ENCODE measurements at places on chromosomes 13 and 19.

GRCh38 chr19:11165486-11166030 lies 10.0 kb upstream of the SPC24 start:
- no peak for ATAC-seq

DNA sequence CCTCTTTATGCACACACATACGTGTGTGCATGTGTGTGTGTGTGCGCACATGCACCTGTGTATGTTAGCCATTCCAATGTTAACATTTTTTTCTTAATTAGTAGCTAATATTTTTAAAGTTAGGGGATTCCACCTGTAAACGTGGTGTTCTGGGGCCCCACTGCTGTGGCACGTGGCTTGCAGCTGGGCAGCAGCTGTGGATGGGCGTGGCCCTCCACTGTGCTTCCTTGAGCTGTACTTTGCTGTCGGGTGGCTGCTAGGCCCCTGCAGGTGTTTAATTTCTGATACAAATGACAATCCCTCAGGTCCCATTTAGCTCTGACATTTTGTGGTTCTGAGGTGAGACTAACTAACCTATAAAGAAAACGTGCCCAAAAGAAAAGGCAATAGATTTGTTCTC lies 58.9 kb upstream of the GJB6 start:
- ATAC-seq: no peak

GRCh38 chr13:29573190-29573589 lies 22.3 kb downstream of the SLC7A1 start:
- ATAC-seq: no peak

GRCh38 chr19:54484451-54484850 lies 11.4 kb upstream of the CDC42EP5 start:
- no peak for ATAC-seq

DNA sequence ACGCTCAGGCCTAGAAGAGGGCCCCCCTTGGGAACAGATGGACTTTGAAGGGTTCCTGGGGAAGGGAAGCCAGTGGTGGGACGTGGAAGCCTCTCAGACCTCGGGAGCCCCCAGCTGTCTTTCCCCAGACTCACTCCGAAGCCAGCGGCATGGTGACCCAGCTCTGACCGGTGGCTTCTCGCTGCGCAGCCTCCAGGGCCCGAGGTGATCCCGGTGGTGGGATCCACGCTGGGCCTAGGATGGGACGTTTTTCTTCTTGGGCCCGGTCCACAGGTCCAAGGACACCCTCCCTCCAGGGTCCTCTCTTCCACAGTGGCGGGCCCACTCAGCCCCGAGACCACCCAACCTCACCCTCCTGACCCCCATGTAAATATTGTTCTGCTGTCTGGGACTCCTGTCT lies 24.6 kb downstream of the HPN start:
- ATAC-seq: no peak

DNA sequence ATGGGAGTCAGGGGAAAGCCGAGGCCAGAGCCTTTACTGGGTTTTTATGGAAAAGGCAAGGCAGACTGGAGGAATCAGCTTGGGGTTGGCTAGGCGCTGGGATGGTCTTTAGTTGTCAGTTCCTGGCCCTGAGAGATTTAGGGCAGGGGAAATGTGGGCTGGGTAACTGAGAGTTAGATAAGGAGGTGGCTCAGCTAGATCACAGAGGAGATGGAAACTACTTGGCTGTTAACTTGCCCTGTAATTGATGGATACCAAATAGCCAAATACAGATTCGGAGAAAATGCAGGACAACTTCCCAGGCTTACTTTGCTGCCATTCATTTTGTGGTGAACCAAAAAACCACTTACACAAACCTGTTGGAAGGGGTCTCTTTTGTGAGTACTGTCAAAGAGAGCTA lies 54.0 kb downstream of the LRCH1 start:
- no peak for ATAC-seq

GRCh38 chr13:91111476-91112200 lies 235.8 kb upstream of the MIR17HG start:
- ATAC-seq: no peak

DNA sequence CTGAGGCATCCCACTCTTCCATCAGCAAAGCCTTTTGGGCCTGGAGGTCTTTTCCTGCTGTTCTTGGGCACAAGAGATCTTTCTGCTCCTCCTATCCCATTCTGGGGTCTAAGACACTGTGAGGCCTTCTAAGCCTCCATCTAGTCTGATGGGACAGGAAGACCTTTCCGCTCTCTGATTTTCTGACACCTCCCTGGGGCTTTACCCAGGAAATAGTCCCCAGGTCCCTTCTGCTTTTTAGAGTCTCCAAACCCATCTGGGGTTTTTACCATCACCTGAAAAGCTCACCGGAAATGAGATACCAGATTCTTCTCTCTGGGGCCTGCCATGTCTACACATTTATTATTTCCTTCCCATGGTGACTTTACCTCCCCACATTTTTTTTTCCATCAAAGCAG lies 21.1 kb downstream of the CLEC17A start:
- peak; percentile 79 for ATAC-seq

GRCh38 chr13:24613128-24613527 lies 67.1 kb upstream of the ATP12A start:
- no peak for ATAC-seq

GRCh38 chr19:912181-913079 lies 589 bp downstream of the R3HDM4 start:
- no peak for ATAC-seq

- no peak for ATAC-seq
Measured at GRCh38 chr13:20778311-20778710, 4.5 kb upstream of the EEF1AKMT1 start.

- ATAC-seq: no peak
Measured at GRCh38 chr13:113184568-113185440, 23.7 kb downstream of the PCID2 start.

GRCh38 chr19:5354403-5354802 lies 13.8 kb upstream of the PTPRS start:
- ATAC-seq: no peak

- no peak for ATAC-seq
Measured at GRCh38 chr19:31980796-31981195, 364.6 kb upstream of the ZNF507 start.

- no peak for ATAC-seq
Measured at GRCh38 chr19:49861541-49862378, 5.6 kb downstream of the PNKP start.

- no peak for ATAC-seq
Measured at GRCh38 chr13:59609421-59609820, 554.3 kb downstream of the DIAPH3 start.

- peak; percentile 96 for ATAC-seq
Measured at GRCh38 chr13:48595431-48596429, 58.0 kb upstream of the CYSLTR2 start.

GRCh38 chr19:43936188-43936587 lies 1.1 kb upstream of the ZNF45 start:
- ATAC-seq: no peak

DNA sequence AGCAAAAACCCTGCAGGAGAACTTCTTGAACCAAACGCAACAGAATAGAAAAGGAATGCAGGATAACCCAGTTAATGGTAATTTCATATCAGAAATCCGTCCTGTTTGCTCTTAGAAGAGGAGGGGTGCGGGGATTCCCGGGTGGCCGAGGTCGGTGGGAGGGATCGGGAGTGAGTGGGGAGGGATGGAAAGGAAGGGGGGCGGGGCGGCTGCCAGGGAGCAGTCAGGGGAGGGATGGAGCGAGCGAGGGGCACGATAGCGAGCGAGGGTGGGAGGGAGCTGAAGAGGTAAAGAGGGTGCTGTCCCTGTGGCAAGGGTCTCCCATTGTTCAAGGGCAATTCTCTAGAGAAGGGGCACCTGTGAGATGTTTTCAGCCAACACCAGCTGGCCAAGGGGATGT lies 26.5 kb downstream of the CD177 start:
- no peak for ATAC-seq

DNA sequence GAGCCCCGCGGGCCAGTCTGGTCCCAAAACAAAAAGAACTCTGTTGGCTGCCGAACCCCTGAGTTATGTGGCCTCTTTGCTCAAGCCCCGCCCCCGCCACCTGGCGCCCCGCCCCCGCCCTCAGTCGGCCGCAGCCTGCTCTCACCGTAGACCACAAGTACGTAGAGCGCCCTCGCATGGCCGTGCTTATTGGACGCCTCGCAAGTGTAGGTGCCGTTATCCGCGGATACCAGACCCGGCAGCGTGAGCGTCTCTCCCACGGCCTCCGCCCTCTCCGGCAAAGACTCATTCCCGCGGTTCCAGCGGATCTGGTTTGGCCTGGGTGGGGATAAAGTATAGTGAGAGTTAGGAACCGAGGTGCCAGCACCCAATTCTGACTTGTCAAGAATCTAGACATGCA lies 5.5 kb upstream of the ZNF428 start:
- ATAC-seq: peak; percentile 89

- ATAC-seq: no peak
Measured at GRCh38 chr19:7533281-7533885, 2.1 kb upstream of the PNPLA6 start.

GRCh38 chr13:113742000-113742441 lies 17.0 kb upstream of the TMEM255B start:
- peak; percentile 43 for ATAC-seq

- no peak for ATAC-seq
Measured at GRCh38 chr13:87894059-87894458, 222.9 kb downstream of the SLITRK5 start.

- ATAC-seq: no peak
Measured at GRCh38 chr13:25943081-25943480, 108.7 kb downstream of the SHISA2 start.

DNA sequence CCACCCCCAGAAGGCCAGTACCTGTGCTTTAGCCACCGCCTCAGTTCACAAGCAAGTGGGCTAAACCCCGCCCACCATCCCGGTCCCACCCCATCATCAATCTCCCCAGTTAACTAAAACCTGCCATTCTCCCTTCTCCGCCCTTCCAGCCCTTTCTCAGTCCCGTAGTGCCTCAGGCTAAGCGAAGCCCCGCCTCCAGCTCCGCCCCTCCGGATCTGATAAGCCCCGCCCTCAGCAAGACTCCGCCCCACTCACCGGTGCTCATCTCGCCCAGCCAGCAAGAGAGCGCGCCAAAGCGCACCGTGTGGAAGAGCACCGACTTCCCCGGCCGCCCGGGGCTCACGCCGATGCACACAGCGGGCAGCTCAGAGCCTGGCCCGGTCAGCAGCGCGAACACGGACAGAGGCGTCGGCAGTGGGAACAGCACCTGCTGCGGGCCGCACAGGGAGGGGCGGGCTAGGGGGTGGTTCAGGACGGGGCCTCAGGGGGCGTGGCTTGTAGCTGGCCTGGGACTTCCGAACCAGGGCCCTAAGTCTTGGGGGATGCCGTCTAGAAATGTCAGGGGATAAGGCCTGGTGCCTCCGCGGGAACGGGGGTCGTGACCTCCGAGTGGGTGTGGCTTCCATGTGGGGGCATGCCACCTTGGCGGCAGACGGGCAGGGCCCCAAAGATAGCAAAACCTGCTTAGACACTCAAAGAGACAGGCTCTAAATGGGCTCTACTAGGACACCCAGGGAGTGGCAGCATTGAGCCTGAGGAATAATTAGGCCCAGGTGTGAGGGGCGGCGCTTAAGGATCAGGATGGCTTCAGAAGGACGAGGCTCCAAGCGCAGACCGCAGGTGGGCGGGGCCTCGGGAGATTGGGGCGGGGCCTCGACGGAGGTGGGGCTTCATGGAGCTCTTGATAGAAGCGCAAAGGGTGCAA lies 21.4 kb downstream of the MAP4K1 start:
- peak; percentile 52 for ATAC-seq

DNA sequence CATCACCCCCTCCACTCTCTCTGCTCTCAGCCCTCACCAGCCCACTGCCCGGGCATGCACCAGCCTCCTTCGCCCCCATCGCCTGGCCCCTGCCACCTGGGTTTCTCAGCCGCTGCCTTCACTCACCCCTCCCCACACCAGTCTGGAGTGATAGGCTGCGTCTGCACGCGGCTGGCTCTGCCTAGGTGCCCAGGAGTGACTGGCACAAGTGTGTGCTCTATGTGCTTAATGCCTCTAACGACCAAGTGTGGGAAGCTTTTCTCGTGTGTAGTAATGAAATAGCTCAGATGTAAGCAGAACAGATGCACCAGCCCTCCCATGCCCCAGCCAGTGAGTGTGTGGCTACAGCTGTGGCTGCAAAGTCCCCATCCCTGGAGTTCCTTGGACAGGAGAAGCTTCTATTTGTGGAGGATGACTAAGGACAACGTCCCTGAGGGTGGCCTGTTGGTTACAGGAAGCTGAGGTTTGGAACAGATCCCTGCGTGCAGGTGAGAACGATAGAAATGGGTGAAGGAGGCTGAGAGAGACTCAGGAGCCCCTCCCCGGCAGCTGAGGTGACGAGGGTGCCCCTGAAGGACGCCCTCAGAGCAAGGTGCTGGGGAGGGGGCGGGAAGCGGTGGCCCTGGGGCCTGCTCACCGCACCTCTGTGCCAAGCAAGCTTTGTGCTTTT lies 35.6 kb downstream of the ATP11A start:
- ATAC-seq: peak; percentile 78

DNA sequence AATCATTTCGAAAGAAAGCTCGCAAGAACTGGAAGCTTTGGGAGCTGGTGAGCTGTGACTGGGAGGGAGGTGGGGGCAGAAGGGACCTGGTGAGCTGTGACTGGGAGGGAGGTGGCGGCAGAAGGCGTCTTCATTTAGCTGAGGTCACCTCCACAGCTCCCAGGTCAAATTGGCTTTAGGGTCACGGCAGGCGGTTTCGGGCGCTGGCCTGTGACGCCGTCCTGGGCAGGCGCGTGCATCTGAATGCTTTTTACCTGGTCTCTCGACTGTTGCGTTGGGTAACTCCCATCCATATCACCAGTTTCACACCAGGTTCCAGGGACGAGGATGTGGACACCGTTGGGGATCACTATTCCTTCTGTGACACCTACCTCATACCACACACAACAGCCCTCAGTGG lies 29.2 kb downstream of the C2CD4C start:
- ATAC-seq: no peak

- ATAC-seq: no peak
Measured at GRCh38 chr13:77653301-77653700, 44.2 kb upstream of the SLAIN1 start.

DNA sequence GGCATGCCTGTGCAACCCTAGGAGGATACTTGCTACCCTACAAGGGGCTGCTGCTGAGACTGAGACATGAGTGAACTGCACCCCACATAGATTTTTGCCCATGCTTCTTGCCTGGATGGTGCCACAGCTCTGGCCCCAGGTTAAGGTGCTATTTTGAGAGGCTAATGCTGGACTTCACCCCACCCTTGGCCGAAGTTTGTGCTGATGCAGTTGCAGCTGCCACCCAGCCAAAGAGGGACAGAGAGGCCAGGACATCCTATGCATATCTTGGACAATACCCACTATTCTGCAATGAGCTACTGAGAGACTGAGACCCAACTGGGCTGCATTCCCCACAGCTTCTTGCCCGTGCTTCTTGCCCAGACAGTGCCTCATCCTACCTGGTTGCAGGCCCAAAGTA lies 34.6 kb downstream of the NHLRC3 start:
- no peak for ATAC-seq

DNA sequence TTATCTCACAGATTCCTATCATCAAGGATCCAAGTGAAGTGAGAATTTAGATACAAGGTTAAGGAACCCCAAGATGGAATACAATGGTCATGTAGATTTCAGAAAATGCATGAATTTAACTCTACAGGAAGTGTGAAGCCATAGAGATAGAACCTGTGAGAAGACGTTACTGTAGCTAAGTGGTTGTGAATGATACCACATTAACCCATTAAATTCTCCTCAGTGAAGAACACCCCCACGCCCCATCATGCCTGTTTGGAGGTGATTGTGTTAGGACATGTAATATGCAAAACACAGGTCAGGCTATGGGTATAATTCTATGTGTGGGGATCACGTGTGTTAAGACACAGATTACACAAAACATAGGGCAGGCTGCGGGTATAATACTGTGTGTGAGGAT lies 1166.7 kb downstream of the EFNB2 start:
- ATAC-seq: no peak

GRCh38 chr13:97506511-97506910 lies 72.5 kb downstream of the RAP2A start:
- no peak for ATAC-seq

GRCh38 chr19:3008994-3009393 lies 20.1 kb downstream of the TLE2 start:
- no peak for ATAC-seq

All from activated T-helper 17 cell treated with anti-CD3 and anti-CD28 coated beads, Interleukin-2, amount 50 U/mL, for 72 hours (primary cell).